ENCODE measurements at places on chromosomes 16 and 17. TPM values are rescaled to one million over a fixed set of nuclear protein-coding genes. Genes with fewer than 3 reads are reported as not detected.

- DNase-seq, result no peak
- H3K4me3 ChIP-seq, result no peak overlapping the region
- H3K27me3 ChIP-seq, result peaks cover 10% of the 10 kb centered on the region
- peaks cover 13% of the 10 kb centered on the region for H3K4me1 ChIP-seq
These were observed 18.7 kb downstream of the KRT9 start for GRCh38 chr17:41553176-41553575.

DNA sequence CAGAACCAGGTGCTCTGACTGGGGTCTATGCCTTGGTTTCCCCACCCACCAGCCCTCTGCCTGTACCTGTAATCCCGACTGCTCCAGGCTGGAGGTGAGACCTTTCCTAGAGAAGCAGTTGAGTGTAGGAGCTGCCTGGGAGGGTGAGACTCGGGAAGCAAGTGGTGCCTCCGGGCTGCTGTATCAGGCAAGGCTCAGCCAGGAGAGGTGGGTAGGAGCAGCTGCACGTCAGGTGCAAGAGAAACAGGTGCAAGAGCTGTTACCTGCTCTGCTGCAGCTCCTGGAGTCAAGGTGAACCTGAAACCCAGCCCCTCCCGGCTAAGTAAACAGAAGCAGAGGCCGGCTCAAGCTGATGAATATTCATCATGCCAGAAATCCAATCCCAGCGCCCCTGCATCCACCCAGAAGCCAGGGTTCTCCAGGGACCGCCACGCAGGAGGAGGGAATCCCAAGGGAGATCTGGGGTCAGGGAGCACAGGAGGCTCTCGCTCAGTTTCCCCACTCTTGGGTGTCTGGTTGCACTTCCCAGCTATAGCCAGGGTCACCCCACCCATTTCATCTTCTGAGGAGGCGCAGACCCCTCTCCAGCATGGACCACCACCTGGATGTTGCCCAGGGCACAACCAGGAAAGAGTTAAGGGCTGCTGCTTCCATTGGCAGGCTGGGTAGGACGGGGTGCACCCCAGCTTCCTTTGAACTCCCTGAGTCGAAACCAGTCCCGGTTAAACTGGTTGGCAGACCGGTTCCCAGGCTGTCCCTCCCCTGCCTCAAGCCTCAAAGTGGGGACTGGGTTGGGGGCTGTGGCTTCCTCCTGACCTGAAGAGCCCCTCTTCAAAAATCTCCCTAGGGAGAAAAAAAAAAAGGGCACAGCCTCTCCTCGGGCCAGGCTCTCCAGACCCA is at the start of gene PRR15L:
TSS of gene PRR15L (minus strand) at position 293 of the 900 bp plus-strand sequence. CDS start 4,649 bp downstream, outside the sequence.
- H3K4me1 ChIP-seq, result no peaks in the 10 kb centered on the region
- H3K27ac ChIP-seq, result no peak within 1 kb of the TSS
- H3K36me3 ChIP-seq, result peaks cover 1% of the 10 kb centered on the region
- no peaks in the 10 kb centered on the region for H3K27me3 ChIP-seq
- no peak within 1 kb of the TSS for H3K4me3 ChIP-seq

- no peaks in the 10 kb centered on the region for H3K27me3 ChIP-seq
- DNase-seq, result no peak
- no peak overlapping the region for H3K4me3 ChIP-seq
- no peak overlapping the region for H3K27ac ChIP-seq
- H3K36me3 ChIP-seq, result peaks cover 21% of the 10 kb centered on the region
- no peaks in the 10 kb centered on the region for H3K4me1 ChIP-seq
These were observed 87.8 kb downstream of the WNT3 start for GRCh38 chr17:46730679-46731078.

DNA sequence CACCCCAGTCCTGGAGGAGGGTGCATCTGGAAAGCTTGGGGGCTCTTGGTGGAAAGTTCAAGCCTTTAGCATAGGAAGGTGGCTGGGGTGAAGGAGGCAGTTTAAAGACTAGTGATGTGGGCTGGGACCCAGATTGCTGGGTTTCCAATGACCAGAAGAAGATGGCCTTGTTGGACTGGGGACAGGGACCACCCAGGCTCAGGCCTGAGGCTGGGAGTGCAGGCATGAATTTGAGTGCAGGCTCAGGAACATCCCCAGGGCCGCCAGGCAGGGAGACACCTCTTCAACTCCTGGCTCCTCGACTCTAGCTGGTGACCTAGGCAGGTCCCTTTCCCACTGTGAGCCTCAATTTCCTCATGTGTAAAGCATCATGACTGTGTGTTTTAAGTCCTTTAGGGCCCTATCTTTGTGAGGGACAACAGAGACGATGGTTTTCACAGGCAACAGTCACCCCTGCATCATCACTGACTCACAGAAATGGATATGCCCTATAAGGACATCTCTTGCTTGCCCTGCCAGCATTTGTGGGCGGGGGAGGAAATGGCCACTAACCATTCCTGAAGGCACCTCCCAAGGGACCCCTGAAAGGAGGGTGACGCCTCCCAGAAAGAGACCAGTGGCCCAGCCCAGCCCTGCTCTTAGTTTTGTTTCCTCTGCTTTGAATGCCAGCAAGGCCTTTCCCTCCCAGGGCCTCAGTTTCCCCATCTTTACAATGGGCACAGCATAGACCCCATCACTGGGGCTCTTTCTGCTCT is 11.1 kb downstream of the NLRC5 start:
- H3K36me3 ChIP-seq, result peaks cover 85% of the 10 kb centered on the region
- H3K27me3 ChIP-seq, result no peaks in the 10 kb centered on the region
- DNase-seq, result peak; percentile 58

DNA sequence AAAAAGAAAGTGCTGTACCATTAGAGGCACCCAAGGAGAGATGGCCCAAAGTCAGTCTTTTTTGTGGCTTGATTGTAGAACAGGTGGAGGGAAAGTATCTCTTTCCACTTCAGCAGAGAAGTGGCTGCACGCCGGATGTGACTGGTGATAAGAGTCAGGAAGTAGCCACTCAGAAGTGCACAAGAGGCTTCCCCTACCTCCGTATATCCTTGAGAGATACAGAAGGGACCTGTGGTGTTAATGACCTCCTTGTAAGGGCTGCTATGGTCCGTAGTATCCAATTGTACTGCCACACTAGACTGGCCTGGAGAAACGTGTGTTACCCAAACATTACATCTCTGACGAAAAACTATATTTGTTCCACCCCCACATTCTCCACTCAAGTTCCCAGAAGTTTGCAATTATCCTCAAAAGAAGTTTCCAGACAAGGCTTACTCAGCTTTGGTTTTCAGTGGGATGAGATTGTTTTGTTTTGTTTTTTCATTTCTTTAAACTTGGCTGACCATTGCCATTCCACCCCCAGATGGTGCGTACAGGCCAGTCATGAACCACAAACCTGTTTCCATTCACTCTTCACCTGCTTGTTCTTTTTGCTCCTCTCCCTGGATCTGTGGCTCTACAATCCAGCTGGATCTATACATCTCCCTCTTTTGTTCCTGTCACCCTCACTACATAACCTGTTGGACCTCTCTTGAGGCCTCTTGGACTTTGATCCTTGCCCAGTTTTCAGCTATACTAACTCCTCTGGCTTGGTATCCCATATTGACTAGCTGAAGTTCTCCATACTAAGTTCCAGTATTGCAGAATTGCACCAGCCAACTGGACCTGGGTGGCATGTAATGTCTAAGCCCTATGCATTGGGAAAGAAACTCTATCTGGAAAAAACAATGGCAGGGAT is 20.7 kb upstream of the MED13 start:
- H3K27ac ChIP-seq, result no peak overlapping the region
- peaks cover 11% of the 10 kb centered on the region for H3K4me1 ChIP-seq
- H3K36me3 ChIP-seq, result no peaks in the 10 kb centered on the region
- peaks cover 4% of the 10 kb centered on the region for H3K27me3 ChIP-seq

DNA sequence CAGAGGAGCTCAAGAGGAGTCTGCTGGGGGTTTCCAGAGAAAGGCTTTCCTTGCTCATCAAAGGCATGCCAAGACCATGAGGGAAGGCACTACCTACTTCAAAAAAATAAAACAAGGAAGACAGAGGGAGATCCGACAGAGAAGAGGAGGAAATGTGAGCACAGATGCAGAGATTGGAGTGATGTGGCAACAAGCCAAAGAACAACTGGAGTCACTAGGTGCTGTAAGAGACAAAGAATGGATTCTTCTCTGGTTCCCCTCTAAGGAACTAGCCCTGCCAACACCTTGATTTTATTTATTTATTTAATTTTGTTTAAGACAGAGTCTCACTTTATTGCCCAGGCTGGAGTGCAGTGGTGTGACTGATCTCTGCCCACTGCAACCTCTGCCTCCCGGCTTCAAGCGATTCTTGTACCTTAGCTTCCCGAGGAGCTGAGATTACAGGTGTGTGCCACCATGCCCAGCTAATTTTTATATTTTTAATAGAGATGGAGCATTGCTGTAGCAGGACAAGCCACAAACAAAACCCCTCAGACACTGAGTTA is 13.8 kb upstream of the ACSF2 start:
- H3K4me3 ChIP-seq, result no peak overlapping the region
- peaks cover 24% of the 10 kb centered on the region for H3K27me3 ChIP-seq
- no peaks in the 10 kb centered on the region for H3K36me3 ChIP-seq
- H3K27ac ChIP-seq, result no peak overlapping the region
- no peak for DNase-seq

- H3K4me1 ChIP-seq, result peaks cover 11% of the 10 kb centered on the region
- DNase-seq, result no peak
- no peak overlapping the region for H3K27ac ChIP-seq
- H3K36me3 ChIP-seq, result no peaks in the 10 kb centered on the region
- H3K27me3 ChIP-seq, result peaks cover 8% of the 10 kb centered on the region
These were observed 32.0 kb downstream of the LYRM9 start for GRCh38 chr17:27860971-27861664.

The NPTX1 gene
- 16.7 TPM for total RNA-seq

The SHCBP1 gene
- 54.7 TPM for total RNA-seq

DNA sequence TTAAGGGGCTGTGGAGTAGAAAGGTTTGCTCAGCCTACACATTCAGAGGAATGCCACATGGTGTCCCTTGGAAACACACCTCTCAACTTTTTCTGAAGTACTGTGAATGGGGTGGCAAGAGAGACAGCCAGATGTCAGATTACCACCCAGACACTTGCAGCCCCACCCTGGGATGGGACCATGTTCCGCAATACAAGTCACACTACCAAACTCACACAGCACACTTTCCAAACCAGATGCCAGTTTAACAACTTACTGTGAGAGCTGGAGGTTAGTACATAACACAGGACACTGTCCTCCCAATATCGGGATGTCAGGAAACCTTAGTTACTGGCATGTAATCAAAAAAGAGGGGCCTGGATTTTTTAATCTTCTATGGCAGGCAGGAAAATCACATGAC is 7.9 kb downstream of the USP7 start:
- DNase-seq, result no peak
- peaks cover 82% of the 10 kb centered on the region for H3K4me1 ChIP-seq
- H3K36me3 ChIP-seq, result peaks cover 7% of the 10 kb centered on the region
- no peak overlapping the region for H3K27ac ChIP-seq
- no peaks in the 10 kb centered on the region for H3K27me3 ChIP-seq

GRCh38 chr16:5709889-5710288 is 612.3 kb upstream of the EEF2KMT start:
- no peak for DNase-seq
- H3K27me3 ChIP-seq, result no peaks in the 10 kb centered on the region

The KIFC3 gene
- not detected for total RNA-seq

The C16orf86 gene
- total RNA-seq, result 2.5 TPM

DNA sequence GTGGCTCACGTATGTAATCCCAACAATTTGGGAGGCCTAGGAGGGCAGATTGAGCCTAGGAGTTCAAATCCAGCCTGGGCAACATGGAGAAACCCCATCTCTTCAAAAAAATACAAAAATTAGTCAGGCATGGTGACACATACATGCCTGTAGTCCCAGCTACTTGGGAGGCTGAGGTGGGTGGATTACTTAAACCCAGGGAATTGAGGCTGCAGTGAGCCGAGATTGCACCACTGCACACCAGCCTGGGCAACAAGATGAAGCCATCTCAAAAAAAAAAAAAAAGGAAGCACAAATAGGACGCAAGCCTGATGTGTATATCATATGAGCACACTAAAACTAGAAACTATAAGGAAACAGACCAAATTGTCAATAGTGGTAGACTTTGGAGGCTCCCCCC is 17.1 kb upstream of the FLCN start:
- H3K36me3 ChIP-seq, result peaks cover 56% of the 10 kb centered on the region
- no peak for DNase-seq
- H3K27me3 ChIP-seq, result no peaks in the 10 kb centered on the region
- no peak overlapping the region for H3K4me3 ChIP-seq

The KRT32 gene
- not detected for total RNA-seq

DNA sequence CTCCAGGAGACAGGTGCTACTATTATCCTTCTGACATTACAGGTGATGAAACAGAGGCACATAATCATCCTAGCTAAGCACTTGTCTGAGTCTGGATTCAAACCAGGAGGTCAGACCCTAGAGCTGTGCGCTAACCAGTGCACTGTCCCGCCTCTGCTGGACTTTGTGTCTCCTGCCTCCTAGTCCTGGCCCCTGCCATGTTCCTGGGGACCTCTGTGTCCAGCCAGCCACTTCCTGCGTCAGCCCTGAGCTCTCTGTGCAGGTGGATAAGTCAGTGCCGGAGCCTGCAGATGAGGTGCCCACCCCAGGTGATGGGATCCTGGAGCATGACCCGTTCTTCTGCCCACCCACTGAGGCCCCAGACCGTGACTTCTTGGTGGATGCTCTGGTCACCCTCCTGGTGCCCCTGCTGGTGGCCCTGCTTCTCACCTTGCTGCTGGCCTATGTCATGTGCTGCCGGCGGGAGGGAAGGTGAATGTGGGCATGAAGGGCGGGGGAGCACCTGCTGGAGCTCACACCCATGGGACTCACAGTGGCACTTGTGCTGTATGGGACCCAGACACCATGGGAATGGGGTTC is 4.2 kb downstream of the SGCA start:
- H3K4me3 ChIP-seq, result no peak overlapping the region
- H3K27me3 ChIP-seq, result no peaks in the 10 kb centered on the region
- no peak overlapping the region for H3K27ac ChIP-seq
- H3K4me1 ChIP-seq, result peaks cover 17% of the 10 kb centered on the region
- no peak for DNase-seq
- no peaks in the 10 kb centered on the region for H3K36me3 ChIP-seq

GRCh38 chr16:88886420-88886844 is 20.0 kb upstream of the PABPN1L start:
- no peaks in the 10 kb centered on the region for H3K36me3 ChIP-seq
- no peak overlapping the region for H3K27ac ChIP-seq
- no peaks in the 10 kb centered on the region for H3K27me3 ChIP-seq
- DNase-seq, result no peak
- H3K4me1 ChIP-seq, result peaks cover 5% of the 10 kb centered on the region

The HASPIN gene
- 27.0 TPM for total RNA-seq

The G6PC1 gene
- not detected for total RNA-seq

The PRPSAP2 gene
- total RNA-seq, result 57.8 TPM

GRCh38 chr17:75819116-75819515 is 25.1 kb downstream of the UNC13D start:
- H3K27me3 ChIP-seq, result no peaks in the 10 kb centered on the region
- peaks cover 32% of the 10 kb centered on the region for H3K36me3 ChIP-seq
- H3K27ac ChIP-seq, result peak overlapping the region; percentile 37
- H3K4me3 ChIP-seq, result no peak overlapping the region
- DNase-seq, result no peak
- peaks cover 15% of the 10 kb centered on the region for H3K4me1 ChIP-seq
